Esophagus squamous epithelium (tissue), 5 donors: ENCODE measurements at places on chromosomes 1 and 21.

GRCh38 chr1:43137445-43138052 lies 34.5 kb downstream of the EBNA1BP2 start:
- DNase-seq: no peak

DNA sequence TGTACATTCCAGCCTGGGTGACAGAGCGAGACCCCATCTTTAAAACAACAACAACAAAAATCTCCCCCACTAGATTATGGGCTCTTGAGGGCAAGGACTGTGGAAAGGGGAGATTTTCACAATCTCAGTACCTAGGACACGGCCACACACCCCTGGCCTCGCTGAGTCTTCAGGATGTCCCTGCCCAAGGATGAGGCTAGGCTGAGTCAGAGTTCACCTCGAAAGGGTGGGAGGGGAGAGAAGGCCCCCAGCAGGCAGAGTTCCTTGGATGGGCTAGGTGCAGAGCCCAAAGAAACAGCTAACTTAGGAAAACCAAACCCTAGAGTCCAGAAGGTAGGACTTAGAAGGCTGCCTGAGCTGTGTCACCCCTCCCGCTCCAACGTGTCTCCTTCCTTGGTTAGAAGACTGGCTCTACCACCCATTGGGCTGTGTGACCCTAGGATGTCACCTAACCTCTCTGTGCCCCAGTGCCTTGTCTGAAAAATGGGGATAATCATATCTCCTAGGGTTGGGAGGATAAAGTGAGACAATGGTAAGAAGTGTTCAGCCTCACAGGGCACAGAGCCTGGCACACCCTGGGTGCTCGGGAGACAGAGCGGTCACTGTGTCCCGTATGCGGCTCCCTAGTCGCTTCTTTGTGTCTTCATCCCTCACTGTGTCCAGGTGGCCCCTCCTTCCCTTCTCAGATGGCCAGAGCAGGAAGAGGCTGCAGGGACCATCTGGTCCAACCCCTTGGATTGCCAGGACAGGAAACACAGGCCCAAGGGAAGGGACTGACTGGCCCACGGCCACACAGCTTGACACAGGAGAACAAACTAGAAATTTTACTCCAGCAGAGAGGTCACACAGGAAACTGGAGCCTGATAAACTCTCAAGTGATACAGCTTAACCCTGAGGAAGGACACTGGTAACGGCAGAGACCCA lies 11.2 kb downstream of the TRIM62 start:
- no peak for DNase-seq

DNA sequence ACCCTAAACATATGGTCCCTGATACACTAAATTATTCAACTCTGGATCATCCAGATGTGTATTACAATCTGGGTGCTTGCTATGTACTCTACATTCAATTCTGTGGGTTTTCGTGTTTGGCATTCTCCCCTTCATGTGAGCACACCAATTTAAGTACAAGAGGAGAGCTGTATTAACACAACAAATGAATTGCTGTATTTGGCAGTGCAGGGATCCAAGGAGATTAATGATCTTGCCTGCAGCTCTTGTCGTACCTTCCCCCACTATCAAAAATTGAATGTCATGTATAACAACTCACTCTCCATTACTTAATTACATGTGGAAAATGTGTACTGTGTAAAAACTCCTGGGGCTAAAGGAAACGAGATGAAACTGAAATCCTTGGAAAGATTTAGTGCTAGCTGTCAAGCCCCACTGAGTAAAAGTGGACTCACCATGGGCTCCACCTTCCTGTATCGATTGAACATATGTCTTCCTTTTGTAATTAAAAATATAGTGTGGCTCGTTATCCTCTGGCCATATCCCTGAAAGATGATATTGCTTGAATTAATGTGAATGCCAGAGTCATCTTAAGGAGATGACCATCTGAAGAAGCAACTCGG lies 172.2 kb upstream of the L1TD1 start:
- DNase-seq: no peak

GRCh38 chr21:15772654-15773053 lies 42.9 kb downstream of the USP25 start:
- DNase-seq: no peak

DNA sequence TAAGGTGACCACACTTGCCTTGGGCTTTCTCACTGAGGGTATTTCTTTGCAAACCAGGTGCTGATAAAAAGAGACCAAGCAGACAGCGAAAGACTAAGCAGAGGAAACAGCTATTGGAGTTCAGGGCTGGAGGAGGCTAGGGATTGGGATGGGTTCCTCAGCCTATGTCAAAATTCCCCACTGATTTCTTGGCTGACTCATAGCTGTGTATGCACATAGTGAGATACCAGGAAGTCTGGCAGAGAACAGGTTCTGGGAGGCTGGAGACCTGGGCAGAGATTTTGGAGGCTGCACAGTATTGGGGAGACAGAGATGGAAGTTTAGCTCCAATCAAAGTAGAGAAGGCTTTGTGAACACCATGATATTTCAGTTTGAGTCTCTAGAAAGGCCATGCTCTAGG lies 25.3 kb downstream of the YARS1 start:
- no peak for DNase-seq

- DNase-seq: no peak
These were observed 640.6 kb downstream of the PTPRU start for GRCh38 chr1:29876902-29877301.

- DNase-seq: no peak
These were observed 153.9 kb upstream of the TIAM1 start for GRCh38 chr21:31497914-31498313.

DNA sequence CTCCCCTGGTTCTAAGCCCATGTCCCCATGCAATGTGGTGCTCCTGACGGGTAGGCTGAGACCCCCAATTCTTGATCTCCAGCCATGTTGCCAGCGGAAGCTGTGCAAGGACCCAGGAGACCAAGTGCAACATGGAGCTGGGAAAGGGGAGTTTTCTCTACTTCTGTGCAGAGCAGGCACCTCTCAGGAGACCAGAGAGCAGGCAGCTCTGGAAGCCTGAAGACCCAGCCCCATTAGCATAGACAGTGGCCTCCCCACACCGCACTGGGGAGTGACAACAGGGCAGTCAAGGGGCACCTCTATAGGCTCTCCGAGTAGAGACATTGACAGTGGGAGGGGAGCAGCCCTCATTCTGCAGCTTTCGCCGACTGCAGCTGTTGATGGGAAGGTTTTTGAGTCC lies 410.2 kb downstream of the MATN1 start:
- DNase-seq: no peak

DNA sequence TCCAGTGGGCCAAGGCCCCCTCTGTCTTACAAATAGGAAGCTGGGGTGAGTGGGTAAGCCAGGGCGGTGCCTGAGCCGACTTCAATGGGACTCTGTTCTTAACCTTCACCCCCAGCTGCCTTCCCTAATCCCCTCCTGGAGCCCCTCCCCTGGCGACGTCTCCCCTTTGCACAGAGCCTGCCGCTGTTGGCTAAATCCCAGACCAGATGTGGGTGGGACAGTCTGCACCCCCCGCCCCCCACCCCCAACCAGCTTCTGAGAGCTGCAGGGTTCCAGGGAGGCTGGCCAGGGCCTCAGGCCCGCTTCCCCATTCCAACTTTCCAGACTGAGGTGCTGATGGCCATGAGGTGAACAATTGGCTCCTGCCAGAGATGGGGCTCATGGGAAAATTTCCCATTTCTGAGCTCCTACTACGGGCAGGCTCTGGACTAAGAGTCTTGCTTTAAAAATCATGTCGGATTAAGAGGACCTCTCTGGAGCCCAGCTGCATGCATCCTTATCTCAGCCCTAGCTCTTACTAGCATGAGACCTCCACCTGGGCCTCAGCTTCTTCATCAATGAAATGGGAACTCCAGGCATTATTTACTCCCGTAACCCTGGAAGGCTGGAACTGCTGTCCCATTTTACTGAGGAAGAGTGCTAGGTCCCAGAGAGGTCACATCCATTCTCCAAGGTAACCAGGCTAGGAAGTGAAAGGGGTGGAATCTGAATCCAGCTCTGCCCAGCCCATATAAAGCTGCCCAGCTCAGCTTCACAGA lies 6.4 kb downstream of the COL8A2 start:
- no peak for DNase-seq

DNA sequence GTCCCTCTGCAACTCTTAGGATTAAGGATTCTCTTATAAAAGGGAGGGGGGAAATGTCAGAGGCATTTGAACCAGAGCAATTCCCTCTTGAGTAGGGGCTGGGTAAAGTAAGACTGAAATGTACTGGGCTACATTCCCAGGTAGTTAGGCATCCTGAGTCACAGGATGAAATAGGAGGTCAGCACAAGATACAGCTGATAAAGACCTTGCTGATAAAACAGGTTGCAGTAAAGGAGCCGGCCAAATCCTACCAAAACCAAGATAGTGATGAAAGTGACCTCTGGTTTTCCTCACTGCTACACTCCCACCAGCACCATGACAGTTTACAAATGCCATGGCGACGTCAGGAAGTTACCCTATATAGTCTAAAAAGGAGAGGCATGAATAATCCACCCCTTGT lies 14.3 kb upstream of the COX20 start:
- DNase-seq: no peak

GRCh38 chr1:108017698-108018097 lies 52.7 kb upstream of the VAV3 start:
- no peak for DNase-seq

DNA sequence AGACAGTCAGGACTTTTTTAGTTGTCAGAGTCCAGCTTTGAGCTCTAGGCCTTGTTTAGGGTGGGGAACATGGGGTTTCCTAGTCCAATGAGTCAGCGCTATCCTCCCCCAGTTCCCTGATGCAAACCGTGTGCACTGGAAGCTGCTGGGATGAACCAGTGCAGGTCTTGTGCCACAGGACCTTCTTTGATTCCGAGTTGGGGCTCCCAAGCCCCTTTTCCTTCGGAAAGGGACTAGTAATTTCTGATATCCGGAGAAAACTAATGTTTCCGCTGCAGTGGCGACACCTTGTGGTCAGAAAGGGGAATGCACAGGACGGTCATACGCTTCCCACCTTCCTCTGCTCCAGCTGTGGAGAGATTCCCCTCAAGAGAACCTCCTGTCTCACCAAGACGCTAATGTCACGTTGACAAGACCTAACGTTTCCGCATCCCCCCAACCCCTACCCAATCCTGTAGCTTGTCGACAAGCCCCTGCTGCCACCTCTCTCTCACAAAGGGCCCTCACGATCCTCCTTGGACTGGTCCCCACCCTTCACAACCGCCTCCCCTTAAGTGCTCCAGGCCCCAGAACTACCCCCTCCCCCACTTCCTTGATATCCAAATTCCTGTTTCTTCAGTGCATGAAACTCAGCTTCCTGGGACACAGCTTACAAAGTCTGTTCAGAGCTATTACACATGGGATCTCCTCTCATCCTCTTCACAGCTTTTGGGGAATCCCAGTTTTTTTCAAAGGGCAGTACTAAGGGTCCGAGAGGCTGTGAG lies 30.9 kb downstream of the GPA33 start:
- no peak for DNase-seq

DNA sequence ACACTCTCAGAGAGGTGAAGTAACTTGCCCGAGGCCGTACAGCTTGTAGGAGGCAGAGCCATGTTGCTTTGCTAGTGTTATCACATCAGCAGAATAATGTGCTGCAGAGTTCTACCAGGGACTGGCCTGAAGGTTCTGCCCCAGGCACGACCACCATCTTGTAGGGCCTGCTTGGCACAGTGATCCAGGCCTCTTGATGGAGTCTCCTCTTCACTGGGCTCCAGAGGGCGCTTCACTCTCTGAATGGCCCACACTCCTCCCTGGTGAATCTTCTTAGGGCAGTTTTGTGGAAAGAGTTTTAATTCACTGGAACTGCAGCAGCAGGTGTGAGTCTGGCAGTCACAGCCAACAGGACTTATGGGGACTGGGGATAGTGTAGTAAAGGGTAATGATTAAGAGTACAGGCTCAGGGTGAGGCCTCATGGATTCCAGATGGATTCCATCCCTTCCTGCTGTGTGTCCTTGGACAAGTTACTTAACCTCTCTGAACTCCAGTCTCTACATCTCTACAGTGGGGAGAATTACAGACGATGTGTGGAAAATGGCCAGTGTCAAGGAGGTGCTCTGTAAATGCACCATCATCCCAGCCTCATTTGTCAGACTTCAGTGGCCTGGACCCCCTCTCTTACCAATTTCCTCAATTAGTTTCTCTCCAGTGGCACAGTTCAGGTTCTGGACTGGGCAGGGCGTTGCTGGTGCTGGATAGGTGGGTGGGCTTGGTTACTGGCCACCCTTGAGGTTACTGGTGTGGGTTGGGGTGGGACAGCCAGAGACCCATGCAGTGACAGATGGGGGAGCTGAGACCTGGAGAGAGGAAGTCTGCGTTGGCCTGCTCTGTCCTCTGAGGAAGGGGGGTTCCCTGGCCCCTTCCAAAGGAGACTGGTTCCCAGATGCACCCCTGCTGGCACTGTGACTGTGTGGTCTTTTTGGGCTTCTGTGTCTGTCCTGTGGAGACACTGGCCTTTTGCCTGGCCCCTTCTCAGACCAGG lies 45.9 kb upstream of the CSF3R start:
- DNase-seq: no peak
